ENCODE measurements at places on chromosomes 6 and 20. TPM values are rescaled to one million over a fixed set of nuclear protein-coding genes. Genes with fewer than 3 reads are reported as not detected.

Gene MYT1
- not detected for total RNA-seq

Gene CLPSL2
- not detected for total RNA-seq

Gene POFUT1
- total RNA-seq, result 66.8 TPM

Gene SYNE1
- total RNA-seq, result 190 TPM

Gene MAN1A1
- 77.1 TPM for total RNA-seq

Gene LINC00237
- not detected for total RNA-seq

Gene ZNF391
- total RNA-seq, result 2.4 TPM

Gene MAFB
- total RNA-seq, result 0.14 TPM

Gene CAGE1
- not detected for total RNA-seq

Gene IMPG1
- total RNA-seq, result not detected
